ENCODE measurements at places on chromosomes 6 and 20. TPM values are rescaled to one million over a fixed set of nuclear protein-coding genes. Genes with fewer than 3 reads are reported as not detected.

Gene HMGCLL1
- total RNA-seq, result not detected

Gene MAPK13
- total RNA-seq, result 11.9 TPM

Gene HMGN4
- total RNA-seq, result 55.4 TPM

Gene BPIFB4
- total RNA-seq, result not detected

Gene POM121L2
- not detected for total RNA-seq

Gene VSX1
- not detected for total RNA-seq

Gene VARS1
- total RNA-seq, result 135 TPM

Gene SLC22A16
- not detected for total RNA-seq

Gene PDE7B
- total RNA-seq, result 1.1 TPM

Gene DTD1
- 77.7 TPM for total RNA-seq

- H3K27me3 ChIP-seq, result no peaks in the 10 kb centered on the region
- H3K36me3 ChIP-seq, result peaks cover 7% of the 10 kb centered on the region
- no peaks in the 10 kb centered on the region for H3K4me1 ChIP-seq
- H3K4me3 ChIP-seq, result no peak overlapping the region
These were observed 317.2 kb upstream of the ID4 start for GRCh38 chr6:19519941-19520340.

DNA sequence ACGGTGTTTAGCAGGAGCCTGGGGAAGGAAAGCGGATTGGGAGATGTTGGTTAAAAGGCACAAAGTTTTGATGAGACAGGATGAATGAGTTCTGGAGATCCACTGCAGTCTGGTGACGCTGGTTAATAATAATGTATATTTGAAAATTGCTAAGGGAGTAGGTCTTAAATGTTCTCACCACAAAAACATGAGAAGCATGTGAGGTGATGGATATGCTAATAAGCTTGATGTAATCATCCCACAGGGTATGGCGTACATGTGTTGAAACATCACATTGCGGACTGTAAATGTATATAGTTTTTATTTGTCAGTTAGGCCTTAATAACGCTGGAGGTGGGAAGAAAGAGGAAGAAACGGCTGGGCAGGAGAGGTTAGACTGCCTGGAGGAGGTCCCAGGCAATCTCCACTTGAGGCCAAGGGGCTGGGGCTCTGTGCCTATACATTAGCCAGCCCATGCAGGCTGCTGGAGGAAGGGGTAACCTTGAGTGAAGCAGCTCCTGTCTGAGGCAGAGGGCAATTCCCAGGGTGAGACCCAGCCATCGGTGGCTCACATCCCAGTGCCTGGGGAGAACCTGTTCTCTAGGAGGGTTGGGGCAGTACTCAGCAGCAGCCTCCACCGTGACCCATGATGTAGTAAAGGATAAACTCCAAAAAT, 188.2 kb upstream of the QKI start:
- H3K27me3 ChIP-seq, result no peaks in the 10 kb centered on the region
- no peaks in the 10 kb centered on the region for H3K4me1 ChIP-seq

GRCh38 chr6:21173031-21173430, 420.5 kb upstream of the SOX4 start:
- H3K27ac ChIP-seq, result no peak overlapping the region
- H3K36me3 ChIP-seq, result no peaks in the 10 kb centered on the region

DNA sequence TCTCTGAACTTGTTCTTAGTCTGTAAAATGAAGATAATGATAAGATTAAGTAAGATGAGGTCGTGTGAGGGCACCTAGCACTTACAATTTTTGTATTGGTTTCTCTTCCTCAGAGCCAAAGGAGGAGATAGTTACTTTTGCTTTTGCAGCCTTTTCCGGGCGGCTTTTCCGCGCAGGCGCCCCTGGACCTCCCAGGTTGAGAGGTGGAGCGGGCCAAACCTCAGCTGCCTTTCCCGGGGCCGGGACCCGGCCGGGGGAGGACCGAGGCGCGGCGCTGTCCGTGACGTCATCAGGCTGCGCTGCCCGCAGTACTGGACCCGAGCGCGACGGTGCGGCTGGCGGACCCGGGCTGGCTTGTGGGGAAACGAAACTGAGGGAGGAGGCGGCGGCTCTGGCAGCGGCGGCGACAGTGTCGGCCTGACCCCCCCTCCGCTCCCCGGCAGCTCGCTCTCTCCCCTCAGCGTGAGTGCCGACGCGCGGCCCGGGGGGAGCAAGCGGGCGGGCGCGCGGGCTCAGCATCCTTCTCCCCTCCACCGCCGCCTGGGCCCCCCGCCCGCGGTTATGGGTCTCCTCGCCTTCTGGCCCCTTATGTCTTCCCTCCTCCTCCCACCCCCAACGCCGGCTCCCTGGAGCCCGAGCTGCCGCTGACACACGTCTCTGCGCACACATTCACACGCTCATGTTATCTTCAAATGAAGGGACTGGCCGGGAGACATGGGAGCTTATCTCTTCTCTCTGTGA, at the start of gene CMTR1:
TSS of gene CMTR1 (plus strand) at position 306 of the 741 bp plus-strand sequence. CDS start 2,409 bp downstream, outside the sequence.
- H3K27ac ChIP-seq, result peak within 1 kb of the TSS; percentile 92
- peak within 1 kb of the TSS; percentile 93 for H3K4me3 ChIP-seq
- peaks cover 6% of the 10 kb centered on the region for H3K27me3 ChIP-seq
- peak; percentile 79 for DNase-seq
- H3K36me3 ChIP-seq, result peaks cover 7% of the 10 kb centered on the region

GRCh38 chr20:58891086-58891717, 38.7 kb downstream of the GNAS start:
- H3K4me1 ChIP-seq, result peaks cover 31% of the 10 kb centered on the region
- H3K36me3 ChIP-seq, result peaks cover 13% of the 10 kb centered on the region
- peak overlapping the region; percentile 95 for H3K4me3 ChIP-seq
- H3K27ac ChIP-seq, result peak overlapping the region; percentile 95

DNA sequence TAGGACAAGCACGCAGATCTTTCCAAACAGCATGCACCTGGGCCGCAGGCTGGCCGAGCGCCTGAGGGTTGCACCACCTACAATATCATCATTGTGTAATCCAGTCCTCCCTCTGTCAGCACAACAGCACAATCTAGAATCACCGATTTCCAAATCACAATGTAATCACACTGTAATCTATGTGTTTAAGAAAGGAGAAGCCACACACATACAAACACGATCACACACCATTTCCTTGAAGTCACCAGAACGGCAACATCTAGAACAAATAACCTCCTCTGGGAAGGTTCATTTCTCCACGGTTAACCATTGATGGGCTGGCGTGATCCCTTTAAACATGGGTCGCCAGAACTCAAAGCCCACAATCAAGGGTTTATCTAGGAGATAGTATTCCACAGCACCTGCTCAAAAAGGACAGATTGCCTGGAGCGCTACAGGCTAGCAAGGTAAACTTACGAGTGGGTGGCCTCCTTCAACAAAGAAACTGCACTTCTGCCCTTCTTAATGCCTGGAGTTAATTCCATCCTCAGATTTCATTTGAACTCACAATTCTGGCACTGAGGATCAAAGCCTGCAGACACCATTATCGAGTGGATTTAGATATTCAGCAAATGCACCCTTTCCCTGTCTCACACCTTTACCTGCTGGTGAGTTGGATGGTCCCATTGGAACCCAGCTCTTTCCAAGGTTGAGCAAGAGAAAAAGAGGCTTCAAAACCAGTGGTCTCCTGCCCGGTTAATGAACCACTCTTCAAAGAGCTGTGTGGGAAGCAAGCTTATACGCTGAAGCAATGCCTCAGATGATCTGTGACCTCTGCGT, 83.8 kb upstream of the FOXQ1 start:
- H3K4me1 ChIP-seq, result peaks cover 8% of the 10 kb centered on the region
- H3K27ac ChIP-seq, result no peak overlapping the region
- H3K36me3 ChIP-seq, result no peaks in the 10 kb centered on the region
- H3K27me3 ChIP-seq, result peaks cover 24% of the 10 kb centered on the region
- no peak overlapping the region for H3K4me3 ChIP-seq

- peaks cover 6% of the 10 kb centered on the region for H3K4me1 ChIP-seq
- no peak overlapping the region for H3K4me3 ChIP-seq
- no peak overlapping the region for H3K27ac ChIP-seq
- H3K36me3 ChIP-seq, result no peaks in the 10 kb centered on the region
- no peak for DNase-seq
- H3K27me3 ChIP-seq, result peaks cover 11% of the 10 kb centered on the region
These were observed 14.3 kb upstream of the SIRT5 start for GRCh38 chr6:13559968-13560650.

- no peak overlapping the region for H3K27ac ChIP-seq
- peaks cover 4% of the 10 kb centered on the region for H3K36me3 ChIP-seq
- H3K27me3 ChIP-seq, result peaks cover 15% of the 10 kb centered on the region
- H3K4me3 ChIP-seq, result no peak overlapping the region
- DNase-seq, result no peak
These were observed 231.0 kb upstream of the GMDS start for GRCh38 chr6:2476376-2476775.

GRCh38 chr6:150549674-150550101, 50.0 kb upstream of the PLEKHG1 start:
- no peaks in the 10 kb centered on the region for H3K4me1 ChIP-seq
- H3K36me3 ChIP-seq, result peaks cover 6% of the 10 kb centered on the region
- no peak overlapping the region for H3K4me3 ChIP-seq
- peaks cover 7% of the 10 kb centered on the region for H3K27me3 ChIP-seq

DNA sequence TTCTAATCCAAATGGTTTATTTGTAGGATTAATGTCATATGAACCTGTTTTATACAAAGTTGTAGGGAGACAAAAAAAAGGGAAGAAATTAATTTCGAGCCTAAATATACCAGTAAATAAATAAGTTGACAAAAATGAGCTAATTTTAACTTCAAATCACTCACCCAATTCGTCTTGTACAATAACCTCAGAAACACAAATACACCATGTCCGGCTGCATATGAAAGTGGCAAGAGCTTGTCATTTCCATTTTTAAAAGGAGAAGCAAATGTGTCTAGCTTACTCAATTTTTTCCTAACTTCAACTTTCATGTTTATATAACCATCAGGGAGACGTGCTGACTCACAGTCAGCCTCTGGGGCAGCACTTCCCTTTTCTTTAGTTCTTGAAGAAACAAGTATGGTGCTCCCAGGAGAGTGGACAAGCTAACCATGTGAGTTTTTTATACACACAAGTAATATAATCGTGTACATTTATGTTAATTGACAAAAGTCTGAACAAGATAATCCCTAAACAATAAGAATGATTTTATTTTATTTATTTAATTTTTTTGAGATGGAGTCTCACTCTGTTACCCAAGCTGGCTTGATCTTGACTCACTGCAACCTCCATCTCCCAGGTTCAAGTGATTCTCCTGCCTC, 55.5 kb upstream of the SGK1 start:
- peak overlapping the region; percentile 42 for H3K4me3 ChIP-seq
- peaks cover 4% of the 10 kb centered on the region for H3K36me3 ChIP-seq
- peak; percentile 68 for DNase-seq
- H3K27me3 ChIP-seq, result no peaks in the 10 kb centered on the region

- H3K4me1 ChIP-seq, result peaks cover 92% of the 10 kb centered on the region
- DNase-seq, result no peak
- H3K36me3 ChIP-seq, result peaks cover 8% of the 10 kb centered on the region
- peak overlapping the region; percentile 61 for H3K4me3 ChIP-seq
These were observed 380.7 kb upstream of the CITED2 start for GRCh38 chr6:139754898-139755775.

GRCh38 chr6:48073976-48074767, 36.8 kb downstream of the PTCHD4 start:
- H3K36me3 ChIP-seq, result peaks cover 4% of the 10 kb centered on the region
- no peak for DNase-seq
- peak overlapping the region; percentile 14 for H3K27ac ChIP-seq
- H3K4me3 ChIP-seq, result peak overlapping the region; percentile 0
- H3K27me3 ChIP-seq, result peaks cover under 1% of the 10 kb centered on the region

- DNase-seq, result no peak
- peaks cover 27% of the 10 kb centered on the region for H3K27me3 ChIP-seq
- H3K4me3 ChIP-seq, result no peak overlapping the region
- H3K36me3 ChIP-seq, result peaks cover 7% of the 10 kb centered on the region
These were observed 253.4 kb upstream of the KCNG1 start for GRCh38 chr20:51276296-51276695.

- H3K27ac ChIP-seq, result no peak overlapping the region
- no peaks in the 10 kb centered on the region for H3K4me1 ChIP-seq
- H3K4me3 ChIP-seq, result no peak overlapping the region
- peaks cover 24% of the 10 kb centered on the region for H3K36me3 ChIP-seq
These were observed 28.6 kb downstream of the DDX27 start for GRCh38 chr20:49247792-49248191.

GRCh38 chr6:53029257-53029656, 34.2 kb upstream of the GSTA4 start:
- peaks cover 25% of the 10 kb centered on the region for H3K4me1 ChIP-seq
- no peak overlapping the region for H3K27ac ChIP-seq
- peaks cover 38% of the 10 kb centered on the region for H3K36me3 ChIP-seq
- DNase-seq, result no peak
- H3K4me3 ChIP-seq, result no peak overlapping the region
- peaks cover 1% of the 10 kb centered on the region for H3K27me3 ChIP-seq

- H3K36me3 ChIP-seq, result peaks cover 28% of the 10 kb centered on the region
- H3K27ac ChIP-seq, result peak overlapping the region; percentile 57
- no peak overlapping the region for H3K4me3 ChIP-seq
- DNase-seq, result no peak
- no peaks in the 10 kb centered on the region for H3K27me3 ChIP-seq
- H3K4me1 ChIP-seq, result peaks cover 95% of the 10 kb centered on the region
These were observed 75.1 kb downstream of the ADGRG6 start for GRCh38 chr6:142376800-142377496.

GRCh38 chr20:24999568-24999967, 7.0 kb upstream of the APMAP start:
- H3K27me3 ChIP-seq, result peaks cover 20% of the 10 kb centered on the region
- H3K4me1 ChIP-seq, result peaks cover 33% of the 10 kb centered on the region
- no peak overlapping the region for H3K27ac ChIP-seq
- no peak for DNase-seq
- no peak overlapping the region for H3K4me3 ChIP-seq
- H3K36me3 ChIP-seq, result no peaks in the 10 kb centered on the region

DNA sequence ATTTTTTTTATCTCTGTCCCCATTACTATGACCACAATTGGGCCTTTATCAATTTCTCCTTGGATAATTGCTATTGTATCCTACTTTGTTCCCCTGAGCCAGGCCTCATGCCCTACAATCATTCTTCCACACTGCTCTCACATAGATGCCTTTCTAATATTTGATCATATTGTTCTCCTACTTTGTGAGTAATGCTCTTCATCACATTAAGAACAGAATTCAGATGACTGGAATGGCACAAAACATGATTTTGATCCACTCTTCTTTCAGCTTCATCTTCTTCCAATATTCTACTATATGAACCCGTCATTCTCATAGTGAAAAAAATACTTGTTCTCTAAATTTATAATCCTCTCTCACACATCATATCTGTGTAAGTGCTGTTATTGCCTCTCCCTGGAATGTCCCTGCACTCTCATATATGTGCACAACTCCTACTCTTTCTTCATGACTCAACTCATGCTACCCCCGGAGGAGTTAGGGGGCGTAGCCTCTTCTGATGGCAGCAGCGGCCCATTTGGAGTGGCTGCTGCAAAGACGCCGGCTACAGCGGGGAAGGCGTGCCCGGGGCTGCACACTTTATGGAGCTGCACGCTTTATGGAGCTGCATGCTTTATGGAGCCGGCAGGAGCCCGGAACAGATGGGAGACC, 25.3 kb upstream of the HACE1 start:
- H3K27me3 ChIP-seq, result peaks cover 10% of the 10 kb centered on the region
- H3K36me3 ChIP-seq, result no peaks in the 10 kb centered on the region
- DNase-seq, result no peak
- no peak overlapping the region for H3K27ac ChIP-seq
- H3K4me1 ChIP-seq, result no peaks in the 10 kb centered on the region
- no peak overlapping the region for H3K4me3 ChIP-seq

All from HFFc6 (cell line).